Neural progenitor cell (in vitro differentiated cells): ENCODE measurements at places on chromosomes 16 and 17.
A peak's percentile ranks its signal among the peaks of the same experiment; 100 is the strongest.

DNA sequence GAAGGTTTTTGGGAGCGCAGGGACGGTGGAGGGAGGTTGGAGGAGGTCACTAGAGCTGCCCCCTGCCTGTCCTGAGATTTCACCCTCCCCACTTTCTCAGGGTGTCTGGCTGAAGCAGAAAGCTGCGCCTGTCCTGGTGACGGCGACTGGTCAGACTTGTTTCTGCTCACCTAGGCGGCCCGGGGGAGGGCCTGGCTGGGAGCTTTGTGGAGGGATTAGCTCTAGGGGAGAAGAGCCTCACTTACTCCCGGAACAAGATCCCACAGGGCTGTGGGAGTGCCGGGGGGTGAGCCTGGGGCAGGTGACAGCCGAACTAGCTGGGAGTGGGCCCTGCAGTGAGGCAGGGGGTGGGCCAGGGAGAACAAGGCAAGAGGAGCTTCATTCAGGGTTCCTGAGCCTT lies 11.5 kb downstream of the NHERF1 start:
- peak; percentile 69 for DNase-seq
- no peaks in the 10 kb centered on the region for H3K27me3 ChIP-seq
- peak overlapping the region; percentile 89 for H3K27ac ChIP-seq
- H3K36me3 ChIP-seq: no peaks in the 10 kb centered on the region

- H3K4me3 ChIP-seq: no peak overlapping the region
- H3K27ac ChIP-seq: no peak overlapping the region
- H3K27me3 ChIP-seq: no peaks in the 10 kb centered on the region
- no peak for DNase-seq
- no peaks in the 10 kb centered on the region for H3K4me1 ChIP-seq
Measured at GRCh38 chr17:8703001-8703400, 41.6 kb downstream of the CCDC42 start.

DNA sequence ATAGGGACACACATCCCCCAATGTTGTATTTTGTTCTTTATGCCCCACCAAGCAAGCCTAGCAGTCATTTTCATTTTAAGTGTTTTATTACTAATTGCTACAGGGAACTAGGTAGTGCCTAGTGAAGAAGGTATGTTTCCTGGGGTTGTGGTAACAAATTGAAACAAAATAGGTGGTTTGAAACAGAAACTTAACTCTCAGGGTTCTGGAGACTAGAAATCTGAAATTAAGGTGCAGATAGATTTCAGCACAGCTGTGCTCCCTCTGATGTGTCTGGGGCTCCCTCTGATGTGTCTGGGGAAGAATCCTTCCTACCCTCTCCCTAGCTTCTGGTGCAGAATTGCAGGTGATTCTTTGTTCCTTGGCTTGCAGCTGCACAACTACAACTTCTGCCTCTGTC lies 390.1 kb downstream of the ZFHX3 start:
- no peaks in the 10 kb centered on the region for H3K4me1 ChIP-seq
- H3K4me3 ChIP-seq: no peak overlapping the region
- no peak overlapping the region for H3K27ac ChIP-seq
- H3K27me3 ChIP-seq: no peaks in the 10 kb centered on the region
- DNase-seq: no peak
- H3K36me3 ChIP-seq: no peaks in the 10 kb centered on the region

DNA sequence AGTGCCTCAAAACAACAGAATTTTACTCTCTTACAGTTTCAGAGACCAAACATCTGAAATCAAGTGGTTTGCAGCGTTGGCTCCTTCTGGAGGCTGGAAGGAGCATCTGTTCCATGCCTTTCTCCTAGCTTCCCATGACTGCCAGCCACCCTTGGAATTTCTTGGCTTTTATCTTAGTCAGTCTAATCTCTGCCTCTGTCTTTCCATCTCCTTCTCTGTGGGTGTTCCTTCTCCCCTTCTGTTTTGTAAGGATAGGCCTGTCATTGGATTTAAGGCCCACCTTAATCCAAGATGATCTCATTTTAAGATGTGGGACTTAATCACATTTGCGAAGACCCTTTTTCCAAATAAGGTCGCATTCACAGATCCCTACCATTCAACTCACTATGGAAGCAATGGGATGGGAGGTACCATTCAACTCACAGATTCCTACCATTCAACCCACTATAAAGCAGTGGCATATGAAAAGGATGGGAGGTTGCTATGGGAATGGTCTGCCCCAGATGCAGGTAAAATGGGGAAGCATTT lies 321.8 kb downstream of the WWOX start:
- peak; percentile 68 for DNase-seq
- no peaks in the 10 kb centered on the region for H3K36me3 ChIP-seq
- H3K4me3 ChIP-seq: no peak overlapping the region
- no peaks in the 10 kb centered on the region for H3K27me3 ChIP-seq
- H3K4me1 ChIP-seq: peaks cover 17% of the 10 kb centered on the region

DNA sequence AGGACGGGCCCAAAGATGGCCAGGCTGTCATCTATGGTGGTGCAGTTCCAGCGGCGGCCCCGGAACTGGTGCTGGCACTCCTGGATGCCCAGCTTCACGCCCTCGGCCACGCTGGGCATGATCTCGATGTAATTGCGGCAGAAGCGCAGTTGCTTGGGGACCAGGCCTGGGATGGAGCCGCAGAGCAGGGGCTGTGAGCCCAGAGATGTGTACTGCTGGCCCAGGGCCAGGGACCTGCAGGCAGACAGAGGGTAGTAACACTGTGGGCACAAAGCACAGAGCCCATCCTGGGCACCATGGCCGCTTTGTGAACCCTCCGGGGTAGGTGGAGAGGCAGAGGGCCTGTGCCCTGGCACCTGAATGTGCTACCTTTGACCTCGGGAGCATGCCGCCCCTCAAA lies 44.8 kb downstream of the WNT3 start:
- H3K27ac ChIP-seq: no peak overlapping the region
- no peak overlapping the region for H3K4me3 ChIP-seq
- H3K36me3 ChIP-seq: no peaks in the 10 kb centered on the region
- H3K27me3 ChIP-seq: peaks cover 78% of the 10 kb centered on the region
- peaks cover 13% of the 10 kb centered on the region for H3K4me1 ChIP-seq

- no peak overlapping the region for H3K4me3 ChIP-seq
- H3K27ac ChIP-seq: no peak overlapping the region
- H3K36me3 ChIP-seq: no peaks in the 10 kb centered on the region
- no peak for DNase-seq
- H3K27me3 ChIP-seq: no peaks in the 10 kb centered on the region
Measured at GRCh38 chr17:66702106-66702936, 132.6 kb upstream of the CACNG5 start.

DNA sequence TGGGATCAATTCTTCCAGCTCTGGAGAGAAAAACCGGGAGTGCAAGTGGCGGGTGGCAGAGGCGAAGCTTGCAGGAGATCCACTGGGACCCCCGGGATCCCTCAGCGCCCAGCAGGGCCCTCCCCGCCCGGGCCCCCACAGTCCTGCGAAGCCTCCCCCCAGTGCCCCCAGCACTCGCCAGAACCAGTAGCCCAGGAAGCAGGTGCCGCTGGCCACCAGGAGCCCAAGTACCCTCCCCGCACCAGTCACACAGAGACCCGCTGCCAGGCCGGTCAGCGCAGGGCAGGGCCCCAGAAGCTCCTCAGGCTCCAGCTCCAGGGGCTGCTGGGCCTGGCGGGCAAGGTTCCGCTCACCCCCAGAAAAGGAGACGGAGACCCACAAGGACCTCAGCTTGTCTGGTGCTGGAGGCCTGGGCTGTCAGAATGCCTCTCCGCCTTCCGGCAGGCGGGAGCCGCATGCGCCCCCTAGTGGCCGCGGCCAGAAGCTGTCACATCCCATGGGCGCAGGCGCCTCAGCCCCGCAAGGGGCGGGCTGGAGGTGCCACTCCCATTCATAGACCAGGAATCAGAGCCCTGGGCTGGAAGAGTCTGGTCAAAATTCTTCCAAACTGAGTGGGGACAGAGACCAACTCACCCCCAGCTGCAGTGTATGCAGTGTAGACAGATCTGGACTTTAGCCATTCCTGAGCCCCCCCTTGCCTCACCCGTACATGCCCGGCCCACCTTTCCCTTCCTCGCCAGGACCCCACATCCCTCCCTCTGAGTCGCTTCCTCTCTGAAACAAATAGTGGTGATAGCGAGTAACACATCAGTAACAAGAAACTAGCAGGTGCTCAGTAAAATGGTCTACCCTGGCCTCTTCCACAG lies 1002.3 kb downstream of the KCNJ18 start:
- no peak for DNase-seq
- no peak overlapping the region for H3K4me3 ChIP-seq
- H3K4me1 ChIP-seq: no peaks in the 10 kb centered on the region

DNA sequence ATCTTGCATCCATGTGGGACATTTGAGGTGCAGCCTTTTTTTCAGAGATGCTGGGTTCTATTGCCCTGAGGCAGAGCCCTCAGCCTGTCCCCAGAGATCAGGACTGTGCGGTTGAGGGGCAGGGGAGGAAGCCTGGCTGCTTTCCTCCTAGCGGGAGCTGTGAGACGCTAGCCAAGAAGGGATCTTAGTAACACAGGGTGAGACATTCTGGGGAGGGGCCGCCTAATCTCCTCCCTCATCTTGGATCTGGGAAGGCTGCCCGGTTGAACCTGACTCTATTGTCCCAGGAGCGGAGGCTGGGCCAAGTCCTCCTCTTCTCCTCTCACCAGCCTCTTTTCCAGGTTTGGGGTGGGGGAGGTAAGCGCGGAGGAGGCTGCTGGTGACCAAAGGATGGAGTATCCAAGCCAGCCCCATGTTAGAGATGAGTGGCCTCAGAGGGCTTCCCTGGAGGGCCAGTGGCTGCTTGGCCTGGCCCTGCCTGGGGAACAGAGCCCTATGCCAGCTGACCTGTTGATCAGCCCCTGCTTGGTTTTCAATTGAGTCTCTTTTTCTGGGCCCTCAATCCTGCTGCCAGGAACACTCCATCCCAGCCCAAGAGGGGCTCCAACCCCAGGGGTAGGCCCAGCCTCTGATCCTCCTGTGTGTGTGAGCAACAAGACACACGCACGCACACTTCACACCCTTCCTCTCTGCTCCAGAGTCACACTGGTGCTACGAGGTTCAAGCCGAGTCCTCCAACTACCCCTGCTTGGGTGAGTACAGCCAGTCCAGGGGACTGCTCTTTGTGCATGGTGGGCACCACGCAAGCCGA lies 5.0 kb downstream of the CA4 start:
- no peak overlapping the region for H3K4me3 ChIP-seq
- H3K4me1 ChIP-seq: peaks cover 37% of the 10 kb centered on the region

- H3K4me1 ChIP-seq: peaks cover 15% of the 10 kb centered on the region
- no peak for DNase-seq
- H3K27me3 ChIP-seq: no peaks in the 10 kb centered on the region
- H3K36me3 ChIP-seq: no peaks in the 10 kb centered on the region
- no peak overlapping the region for H3K4me3 ChIP-seq
- no peak overlapping the region for H3K27ac ChIP-seq
Measured at GRCh38 chr17:10211666-10212065, 13.3 kb upstream of the GAS7 start.

- no peak overlapping the region for H3K27ac ChIP-seq
- H3K36me3 ChIP-seq: no peaks in the 10 kb centered on the region
- DNase-seq: no peak
Measured at GRCh38 chr16:62272035-62272434, 235.8 kb upstream of the CDH8 start.

DNA sequence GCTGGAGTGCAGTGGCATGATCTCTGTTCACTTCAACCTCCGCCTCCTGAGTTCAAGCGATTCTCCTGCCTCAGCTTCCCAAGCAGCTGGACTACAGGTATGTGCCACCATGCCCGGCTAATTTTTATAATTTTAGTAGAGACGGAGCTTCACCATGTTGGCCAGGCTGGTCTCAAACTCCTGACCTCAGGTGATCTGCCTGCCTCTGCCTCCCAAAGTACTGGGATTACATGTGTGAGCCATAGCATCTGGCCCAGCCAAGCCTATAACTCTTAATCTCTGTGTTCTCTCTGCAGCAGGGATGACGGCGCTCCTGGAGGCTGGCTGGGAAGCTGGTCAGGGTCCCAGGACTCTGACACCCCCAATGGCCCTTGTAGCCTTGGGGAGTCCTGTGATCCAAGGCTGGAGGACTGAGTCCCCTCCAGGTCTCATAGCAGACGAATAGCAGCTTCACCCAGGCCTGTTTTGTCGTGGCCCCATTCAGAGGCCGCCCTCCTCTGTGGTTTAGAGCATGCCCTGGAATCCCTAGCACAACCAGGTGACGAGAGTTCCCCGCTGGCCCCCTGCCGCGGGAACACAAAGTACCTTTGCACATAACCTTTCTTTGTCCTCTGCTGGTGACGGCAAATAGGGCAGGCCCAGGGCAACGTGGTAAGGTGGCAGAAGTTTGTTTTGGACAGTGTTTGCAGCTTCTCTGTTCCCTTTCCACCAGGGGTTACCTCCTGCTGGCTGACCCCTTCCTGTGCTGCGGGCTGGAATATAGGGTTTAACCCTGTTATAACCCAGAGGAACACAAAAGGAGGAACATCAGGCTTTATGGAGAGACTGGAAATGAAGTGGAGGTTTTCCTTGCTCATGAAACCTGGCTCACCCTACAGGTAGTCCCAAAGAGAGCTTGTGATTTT lies 43.0 kb upstream of the TOB1 start:
- DNase-seq: peak; percentile 55
- no peaks in the 10 kb centered on the region for H3K27me3 ChIP-seq
- no peak overlapping the region for H3K4me3 ChIP-seq
- no peaks in the 10 kb centered on the region for H3K36me3 ChIP-seq
- peaks cover 42% of the 10 kb centered on the region for H3K4me1 ChIP-seq
